ENCODE measurements at places on chromosomes 7 and 10. TPM values are rescaled to one million over a fixed set of nuclear protein-coding genes. Genes with fewer than 3 reads are reported as not detected.

Gene CCDC146
- 0.61 TPM for total RNA-seq

Gene GPR37
- not detected for total RNA-seq

Gene DENND2A
- total RNA-seq = 13.4 TPM

Gene GSTO2
- 16.6 TPM for total RNA-seq

Gene TAS2R41
- not detected for total RNA-seq

Gene LHPP
- total RNA-seq = 17.3 TPM

DNA sequence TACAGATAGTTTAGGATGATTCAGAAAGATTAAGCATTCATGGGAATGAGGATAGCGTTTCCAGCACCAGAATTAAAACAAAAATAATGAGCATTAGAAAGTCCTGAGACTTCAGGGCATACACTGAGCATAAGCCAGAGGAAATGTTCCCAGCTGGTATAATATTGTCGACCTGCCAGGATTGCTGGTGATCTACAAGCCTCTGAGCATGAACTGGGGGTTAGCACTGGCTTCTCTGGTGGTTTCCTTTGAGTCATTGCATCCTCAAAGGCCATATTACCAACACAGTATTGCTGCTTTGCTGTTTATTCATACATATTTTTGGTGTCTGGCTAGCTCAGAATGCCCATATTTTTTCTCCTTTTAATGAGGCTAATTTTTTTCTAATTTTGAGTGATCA is 10.7 kb upstream of the ATRNL1 start:
- DNase-seq = no peak

GRCh38 chr7:79290841-79291497 is 162.5 kb downstream of the MAGI2 start:
- DNase-seq = no peak

GRCh38 chr10:115091161-115091560 is 2.0 kb upstream of the ATRNL1 start:
- DNase-seq = no peak

- no peak for DNase-seq
Measured at GRCh38 chr7:119711104-119711503, 561.9 kb upstream of the KCND2 start.

GRCh38 chr10:102611514-102612087 is 32.7 kb upstream of the TRIM8 start:
- DNase-seq = no peak

- no peak for DNase-seq
Measured at GRCh38 chr7:39407137-39407536, 159.1 kb upstream of the YAE1 start.

DNA sequence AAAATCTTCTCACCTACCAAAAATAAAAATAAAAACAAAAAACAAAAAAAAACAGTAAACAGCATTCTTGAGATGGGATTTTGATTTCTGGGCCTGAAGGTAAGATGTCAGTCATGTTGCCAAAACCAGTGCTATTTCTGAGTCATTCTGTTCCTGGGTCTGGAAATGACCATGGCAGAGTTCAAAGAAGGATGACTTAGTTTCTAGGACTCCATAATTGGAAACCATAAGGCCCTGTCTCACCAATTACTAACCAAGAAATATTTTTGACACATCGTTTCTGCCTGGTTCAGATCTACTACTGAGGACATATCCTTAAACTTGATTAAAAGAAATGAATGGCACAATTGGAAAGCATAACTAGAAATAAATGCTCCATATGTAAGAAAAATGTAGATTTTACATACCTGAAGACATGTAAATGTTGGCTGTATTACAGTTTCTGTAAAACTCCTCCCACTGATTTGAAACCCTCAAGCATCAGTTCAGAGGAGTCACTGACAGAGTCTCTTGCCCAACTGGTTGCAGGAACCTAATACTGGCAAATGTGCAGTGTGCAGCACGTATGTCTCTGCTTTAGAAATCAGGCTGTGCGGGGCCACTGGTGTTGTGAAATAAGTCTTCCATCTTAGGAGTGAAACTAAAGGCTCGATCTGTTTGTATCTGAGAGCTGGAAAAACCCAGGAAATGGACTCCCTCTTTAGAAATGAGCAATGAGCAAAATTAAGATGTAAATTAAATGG is 84.8 kb upstream of the EGR2 start:
- no peak for DNase-seq

DNA sequence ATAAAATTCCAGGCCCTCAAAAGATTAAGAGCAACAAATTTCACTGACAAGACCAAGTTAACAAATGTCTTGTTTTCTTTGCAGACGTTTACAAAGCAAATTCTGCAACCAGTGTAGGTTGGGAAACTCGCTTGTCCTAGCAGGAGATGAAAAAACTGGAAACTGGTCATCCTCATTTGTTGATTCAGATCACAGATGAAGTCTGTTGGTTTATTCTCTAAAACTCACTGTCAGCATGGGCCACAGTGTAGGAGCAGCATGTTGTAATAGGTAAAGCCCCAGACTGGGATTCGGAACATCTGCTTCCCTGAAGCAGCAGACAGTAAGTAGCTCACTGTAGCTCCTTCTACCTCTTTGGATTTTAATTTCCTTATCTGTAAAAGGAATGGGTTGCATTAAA is 31.5 kb downstream of the PANK1 start:
- no peak for DNase-seq

GRCh38 chr7:50394315-50394714 is 55.8 kb downstream of the FIGNL1 start:
- DNase-seq = no peak

GRCh38 chr7:70182521-70182920 is 584.2 kb downstream of the AUTS2 start:
- DNase-seq = no peak

DNA sequence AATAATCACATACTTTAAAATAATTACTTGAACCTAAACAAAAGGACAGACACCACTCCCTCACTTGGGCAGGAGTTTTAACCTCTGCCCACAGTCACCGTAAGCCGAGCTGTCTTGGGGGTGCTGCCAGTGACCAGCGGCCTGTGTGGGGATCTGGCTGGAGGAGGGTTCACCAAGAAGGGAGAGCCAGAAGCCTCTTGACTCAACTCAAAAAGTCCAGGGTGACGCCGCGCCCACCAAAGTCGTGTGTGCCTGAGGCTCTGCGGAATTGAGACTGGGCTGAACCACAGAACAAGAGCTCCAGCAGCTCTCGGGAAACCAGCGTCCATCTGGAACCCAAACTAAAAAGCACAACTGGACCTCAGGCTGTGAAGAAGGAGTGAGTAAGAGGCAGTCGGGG is 35.8 kb downstream of the ZFAND2A start:
- DNase-seq = no peak
